ENCODE measurements at places on chromosomes 7 and 10.

DNA sequence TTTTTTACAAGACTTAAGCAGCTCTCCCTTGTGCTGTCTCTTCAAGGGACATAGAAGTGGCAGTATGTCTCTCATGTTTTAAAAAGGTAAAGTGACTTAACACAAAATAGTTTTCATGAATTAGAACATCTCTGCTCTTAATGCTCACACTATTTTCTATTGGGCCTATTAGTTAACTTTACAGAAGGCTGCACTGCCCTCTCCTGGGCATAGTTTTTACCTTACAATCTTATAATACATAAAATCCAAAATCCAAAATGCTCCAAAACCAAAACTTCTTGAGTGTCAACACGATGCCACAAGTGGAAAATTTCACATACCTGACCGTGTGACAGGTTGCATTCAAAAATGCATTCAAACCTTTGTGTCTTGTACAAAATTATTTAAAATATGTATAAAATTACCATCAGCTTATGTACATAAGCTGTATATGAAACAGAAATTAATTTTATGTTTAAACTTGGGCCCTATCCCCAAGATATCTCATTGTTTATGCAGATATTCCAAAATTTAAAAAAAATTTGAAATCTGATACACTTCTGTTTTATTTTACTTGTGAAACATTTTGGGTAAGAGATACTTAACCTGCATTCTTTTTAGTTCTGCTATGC, 25.8 kb downstream of the TES start:
- peak; percentile 53 for DNase-seq

- no peak for DNase-seq
These were observed 68.9 kb upstream of the CHCHD3 start for GRCh38 chr7:133150760-133151159.

- DNase-seq: no peak
These were observed 65.3 kb upstream of the NPTX2 start for GRCh38 chr7:98551611-98552273.

GRCh38 chr10:6208799-6209235, 6.1 kb downstream of the PFKFB3 start:
- no peak for DNase-seq

DNA sequence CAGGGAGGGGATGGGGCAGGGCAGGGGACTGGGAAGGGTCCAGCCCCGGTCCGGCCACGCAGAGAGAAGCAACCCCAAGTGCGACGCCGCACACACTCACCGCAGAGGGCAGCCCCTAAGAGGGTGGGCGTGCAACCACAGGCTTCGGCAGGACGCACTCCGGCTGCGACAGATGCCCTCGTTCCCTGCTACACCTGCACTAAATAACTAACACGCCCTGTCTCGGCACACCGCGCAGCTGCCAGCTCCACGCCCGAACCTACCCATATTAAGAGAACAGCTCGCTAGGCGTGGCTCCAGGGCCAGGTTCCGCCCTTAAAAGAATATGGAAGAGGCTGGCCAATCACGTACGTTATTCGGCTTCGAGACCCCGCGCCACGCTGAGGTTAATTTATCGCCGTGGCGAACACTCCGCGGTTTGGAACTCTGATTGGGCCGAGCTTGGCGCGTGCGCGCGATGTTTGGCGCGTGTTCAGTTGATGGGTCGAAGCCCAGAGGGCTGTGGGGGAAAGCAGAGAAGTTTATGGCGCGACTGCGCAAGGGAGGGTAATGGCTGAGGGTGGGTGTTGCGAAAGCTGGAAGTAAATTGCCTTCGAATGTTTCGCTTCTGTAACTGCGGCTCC, 91.1 kb downstream of the OR13A1 start:
- no peak for DNase-seq

DNA sequence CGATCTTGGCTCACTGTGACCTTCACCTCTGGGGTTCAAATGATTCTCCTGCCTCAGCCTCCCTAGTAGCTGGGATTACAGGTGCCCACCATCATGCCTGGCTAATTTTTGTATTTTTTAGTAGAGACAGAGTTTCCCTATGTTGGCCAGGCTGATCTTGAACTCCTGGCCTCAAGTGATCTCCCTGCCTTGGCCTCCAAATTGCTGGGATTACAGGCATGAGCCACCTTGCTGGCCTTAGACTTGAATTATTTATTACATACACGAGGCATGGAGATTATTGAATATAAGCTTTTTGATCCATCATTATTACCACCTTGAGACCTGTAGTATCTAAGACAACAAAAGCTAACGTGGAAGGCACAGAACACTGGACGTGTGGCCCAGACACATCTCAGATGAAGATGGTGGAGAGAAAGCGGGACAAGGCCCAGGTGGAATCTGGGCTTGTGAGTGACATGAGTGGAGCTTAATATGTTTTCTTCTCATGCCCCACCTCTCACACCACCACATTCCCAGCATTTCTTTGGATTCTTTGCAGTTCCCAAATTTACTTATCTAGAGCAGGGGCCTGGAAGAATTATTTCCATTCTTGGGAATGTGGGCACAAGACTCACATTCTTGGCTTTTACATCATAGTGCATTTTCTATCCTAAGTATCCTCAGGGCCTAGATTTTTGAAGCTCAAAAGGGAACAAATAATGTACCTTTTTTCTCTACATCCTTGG, 76.6 kb downstream of the SUGCT start:
- DNase-seq: no peak

- no peak for DNase-seq
These were observed 749.1 kb upstream of the LRRTM3 start for GRCh38 chr10:66176772-66177171.

- DNase-seq: no peak
These were observed 207.6 kb upstream of the TMEM72 start for GRCh38 chr10:44703241-44704155.

- no peak for DNase-seq
These were observed 125.2 kb downstream of the DOCK4 start for GRCh38 chr7:112080978-112081377.

DNA sequence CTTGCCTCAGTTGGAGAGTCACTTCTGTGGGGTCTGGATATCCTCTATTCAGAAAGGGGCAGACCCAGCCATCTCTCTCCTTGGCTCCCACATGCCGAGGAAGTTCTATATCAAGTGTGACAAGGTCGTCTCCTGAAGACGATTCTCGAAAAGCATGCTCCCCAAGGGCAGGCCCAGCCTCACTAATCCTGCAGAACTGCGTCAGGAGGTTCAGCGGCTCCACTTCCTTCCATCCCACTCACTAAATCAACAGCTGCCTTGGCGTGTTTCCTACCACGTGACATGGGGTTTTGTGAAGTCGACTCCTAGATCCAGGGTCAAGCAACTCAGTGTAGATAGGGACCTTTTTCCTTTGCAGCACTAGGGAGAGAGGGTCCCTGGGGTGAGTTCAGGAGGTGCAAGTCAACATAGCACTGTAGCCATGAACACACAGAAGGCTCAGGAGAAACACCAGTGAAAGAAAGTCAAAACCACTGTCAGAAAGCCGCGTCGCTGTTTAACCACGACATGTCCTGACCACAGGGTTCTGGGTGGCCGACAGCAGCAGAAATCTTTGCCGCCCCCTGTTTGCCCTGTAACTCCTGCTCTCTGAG, 156.4 kb downstream of the PRPF18 start:
- no peak for DNase-seq

DNA sequence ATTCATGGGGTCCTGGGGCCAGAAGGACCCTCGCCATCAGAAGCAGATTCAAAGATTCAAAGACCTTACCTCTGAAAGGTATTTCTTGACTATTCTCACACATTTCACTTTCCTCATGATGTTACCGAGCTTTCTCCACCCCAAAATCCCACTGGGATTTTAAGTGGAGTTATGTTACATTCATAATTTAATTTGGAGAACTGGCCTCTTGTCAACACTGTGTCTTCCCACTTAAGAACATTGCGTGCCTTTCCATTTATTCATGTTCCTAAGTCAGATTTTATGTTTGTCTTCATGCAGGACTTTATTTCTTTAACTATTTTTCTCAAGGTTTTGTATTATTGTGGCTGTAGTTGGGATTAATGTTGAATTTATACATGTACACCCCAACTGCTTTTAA, 123.5 kb upstream of the BMPER start:
- DNase-seq: no peak

DNA sequence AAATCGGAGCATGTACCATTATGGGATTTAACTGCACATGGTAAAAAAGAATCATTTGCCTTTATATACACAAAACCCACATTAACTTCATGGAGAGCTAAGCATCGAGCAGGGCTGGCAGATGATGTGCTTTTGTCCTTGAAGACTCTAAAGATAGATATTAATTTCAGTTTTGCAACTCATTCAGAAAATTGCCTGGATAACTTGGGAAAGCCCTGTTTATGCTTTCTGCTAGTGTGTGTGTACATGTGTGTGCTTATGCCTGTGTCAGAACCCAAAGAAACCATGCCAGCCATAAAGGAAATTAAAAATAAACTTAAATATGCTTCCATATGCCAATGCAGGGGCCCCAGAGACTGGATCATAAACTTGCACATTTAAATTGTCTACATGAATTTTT, 640.0 kb downstream of the PARD3 start:
- no peak for DNase-seq

DNA sequence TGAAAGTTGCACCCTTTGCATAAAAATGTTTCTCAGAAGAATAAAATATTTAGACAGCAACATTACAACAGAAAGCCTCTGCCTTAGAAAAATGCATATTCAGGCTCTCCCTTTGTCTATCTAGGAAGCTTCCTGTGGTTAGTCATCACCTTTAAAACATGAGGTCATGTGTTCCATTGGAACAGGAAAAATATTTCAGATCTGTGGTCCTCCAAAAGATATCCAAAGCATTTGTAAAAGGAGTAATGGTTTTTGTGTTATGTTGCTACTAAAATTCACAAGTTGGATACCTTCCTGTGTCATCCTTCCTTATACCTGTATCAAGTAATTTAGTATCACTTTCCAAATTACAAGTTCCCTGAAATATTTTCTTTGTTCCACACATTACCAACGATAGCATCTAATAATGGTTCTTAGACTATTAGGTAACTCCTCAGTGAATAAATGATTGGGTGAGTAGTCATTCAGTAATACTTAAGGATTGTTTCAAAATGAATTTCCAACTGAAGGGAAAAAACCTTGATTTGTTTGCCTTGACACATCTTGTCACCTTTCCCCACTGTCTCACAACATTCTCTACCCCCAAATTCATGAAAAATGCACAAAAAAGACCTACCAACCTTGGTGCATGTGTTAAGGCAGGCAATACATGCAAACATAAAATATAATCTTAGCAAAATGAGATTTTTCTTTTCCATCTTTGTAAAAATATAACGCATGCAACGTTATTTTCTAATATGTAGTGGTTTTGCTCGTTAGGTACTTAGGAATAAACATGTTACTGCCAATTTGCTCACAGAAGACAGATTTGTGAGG, 19.7 kb upstream of the RHOBTB1 start:
- DNase-seq: no peak

GRCh38 chr7:48760528-48761265, 163.7 kb upstream of the CDC14C start:
- no peak for DNase-seq

DNA sequence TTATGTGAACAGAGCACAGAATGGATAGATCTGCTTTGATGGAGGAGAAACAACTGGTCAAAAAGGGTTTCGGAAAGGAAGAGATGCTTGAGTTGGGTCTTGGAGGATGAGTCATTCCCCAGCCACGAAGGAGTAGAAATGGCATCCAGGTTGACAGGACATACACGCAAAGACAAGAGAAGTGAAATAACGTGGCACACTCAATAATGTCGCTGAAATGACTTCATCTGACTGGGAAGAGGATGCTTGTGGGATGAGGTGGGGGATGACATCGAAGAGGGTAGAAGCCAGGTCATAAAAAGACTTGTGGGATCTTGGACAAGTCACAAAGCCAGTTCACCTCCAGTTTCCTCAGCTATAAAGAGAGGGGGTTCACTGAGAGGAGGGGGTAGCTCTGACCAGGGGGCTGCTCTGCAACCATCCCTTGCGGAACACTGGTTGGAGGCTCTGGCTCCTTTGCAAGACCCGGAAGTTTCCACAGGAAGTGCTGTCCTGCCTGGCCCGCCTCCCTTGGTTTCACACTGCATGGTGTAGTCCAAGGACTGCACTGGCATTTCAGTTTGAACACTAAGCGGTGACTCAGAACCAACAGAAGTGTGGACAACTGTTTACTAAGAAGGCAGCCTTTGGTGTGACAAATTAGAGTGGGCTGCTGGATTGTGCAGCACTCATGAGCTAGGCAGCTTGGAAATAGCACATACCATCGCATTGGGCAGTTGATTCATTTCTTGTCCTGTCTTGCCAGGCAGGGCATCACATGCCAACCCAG, 189.9 kb upstream of the ADO start:
- DNase-seq: no peak

- no peak for DNase-seq
These were observed 240.2 kb downstream of the ADAM12 start for GRCh38 chr10:126147866-126148587.

DNA sequence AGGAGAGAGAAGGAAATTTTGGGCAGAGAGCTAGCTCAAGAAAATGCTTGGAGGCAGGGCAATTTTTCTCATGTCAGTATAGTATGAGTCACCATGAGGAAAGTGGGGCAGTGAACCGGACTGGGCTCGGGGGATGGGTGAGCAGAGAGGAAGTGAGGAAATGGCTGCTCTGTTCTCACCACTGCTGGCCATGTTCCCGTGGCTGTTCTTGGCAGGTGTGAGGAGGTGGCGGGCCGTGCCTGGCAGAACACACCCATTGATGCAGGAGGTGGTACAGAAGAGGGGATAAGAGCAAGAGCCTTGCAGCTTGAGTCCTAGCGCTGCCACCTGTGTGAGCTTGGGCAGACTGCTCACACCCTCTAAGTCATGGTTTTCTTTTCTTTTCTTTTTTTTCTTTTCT, 304.4 kb upstream of the LYZL1 start:
- DNase-seq: no peak

GRCh38 chr10:63866747-63867140, 345.5 kb downstream of the REEP3 start:
- peak; percentile 1 for DNase-seq

DNA sequence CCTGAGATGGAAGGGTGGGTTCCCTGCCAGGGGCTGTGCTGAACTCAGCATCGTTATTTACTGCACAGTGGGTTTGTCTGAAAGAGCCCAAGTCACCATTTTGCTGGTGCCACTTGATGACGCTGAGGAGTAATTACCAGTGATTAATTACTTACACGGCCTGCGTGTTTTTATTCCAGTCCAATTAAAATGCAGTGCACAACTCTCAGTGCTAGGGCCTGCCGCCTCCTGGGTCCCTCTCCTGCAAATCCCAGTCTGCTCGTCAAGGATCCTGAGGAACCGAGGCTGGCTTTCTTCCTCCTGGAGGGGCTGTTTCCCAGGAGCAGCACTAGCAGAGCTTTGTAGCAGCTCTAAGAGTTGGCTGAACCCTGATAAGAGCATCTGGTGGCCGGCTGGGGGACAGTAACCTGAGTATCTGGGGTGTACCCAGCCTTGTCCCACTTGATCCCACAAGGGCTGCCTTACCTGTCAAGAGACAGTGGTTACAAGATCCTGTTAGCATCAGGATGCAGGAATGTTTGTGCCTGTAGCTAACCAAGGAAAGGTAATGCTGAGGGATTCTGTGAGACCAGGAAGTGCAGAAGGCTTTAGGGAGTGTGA, 45.1 kb upstream of the LRRC4 start:
- DNase-seq: no peak
